ENCODE measurements at places on chromosomes 6 and 20.

DNA sequence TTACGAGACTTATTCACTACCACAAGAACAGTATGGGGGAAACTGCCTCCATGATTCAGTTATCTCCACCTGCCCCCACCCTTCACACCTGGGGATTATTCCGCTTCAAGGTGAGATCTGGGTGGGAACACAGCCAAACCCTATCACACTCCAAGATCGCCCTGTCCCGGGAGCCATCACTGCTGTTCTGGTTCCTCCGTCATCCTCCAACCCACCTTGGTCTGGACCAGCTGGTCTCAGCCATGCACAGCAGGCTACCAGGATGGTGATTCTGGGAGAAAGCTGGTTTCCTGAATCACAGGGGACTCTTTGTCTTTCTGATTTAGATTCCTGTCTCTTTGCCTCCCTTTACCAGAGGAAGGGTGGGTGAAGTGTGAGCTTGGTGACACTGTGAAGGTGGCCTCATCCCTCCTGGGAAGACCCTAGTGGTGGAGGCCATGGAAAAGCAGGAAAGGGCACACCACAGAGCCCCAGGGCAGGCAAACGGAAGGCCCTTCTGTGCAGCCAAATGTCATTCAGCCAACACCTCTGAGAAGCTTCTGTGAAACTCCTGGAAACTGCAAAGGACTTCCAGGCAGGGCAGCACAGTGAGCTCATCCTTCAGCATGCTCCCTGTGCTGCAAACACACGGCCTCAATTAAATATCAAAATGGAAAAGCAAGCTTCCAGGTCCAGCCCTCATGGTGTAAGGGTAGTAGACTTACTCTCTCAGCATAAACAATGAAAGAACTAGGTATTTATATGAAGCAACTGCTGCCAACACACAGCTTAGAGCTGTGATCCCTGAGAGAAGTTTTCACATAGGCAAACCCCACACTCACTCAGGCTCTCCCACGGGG, 169.8 kb downstream of the ANKRD60 start:
- DNase-seq: no peak

GRCh38 chr6:21909321-21909720, 315.8 kb downstream of the SOX4 start:
- DNase-seq: no peak

- DNase-seq: no peak
Measured at GRCh38 chr6:150027806-150028565, 2.7 kb upstream of the RAET1L start.

DNA sequence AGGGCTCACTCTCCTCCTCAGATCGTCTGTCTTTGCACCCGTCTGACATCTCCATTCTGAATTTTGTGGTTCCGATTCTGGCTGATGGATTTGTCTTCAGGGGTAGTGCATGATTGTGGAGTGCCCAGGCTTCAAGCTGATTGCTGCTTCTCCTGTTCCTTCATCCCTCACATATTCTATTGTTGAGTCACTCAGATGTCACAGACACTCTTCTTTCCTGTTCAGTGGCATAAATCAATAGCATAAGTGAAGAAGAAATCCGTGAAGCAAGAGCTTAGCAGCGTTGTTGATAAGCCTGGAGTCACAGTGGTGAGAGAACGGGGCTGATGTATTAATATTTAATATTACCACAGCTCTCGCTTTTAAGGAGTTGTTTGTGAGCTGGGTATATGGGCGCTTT, 152.5 kb downstream of the MTHFD1L start:
- no peak for DNase-seq

GRCh38 chr20:59888050-59888449, 45.4 kb downstream of the SYCP2 start:
- DNase-seq: no peak

DNA sequence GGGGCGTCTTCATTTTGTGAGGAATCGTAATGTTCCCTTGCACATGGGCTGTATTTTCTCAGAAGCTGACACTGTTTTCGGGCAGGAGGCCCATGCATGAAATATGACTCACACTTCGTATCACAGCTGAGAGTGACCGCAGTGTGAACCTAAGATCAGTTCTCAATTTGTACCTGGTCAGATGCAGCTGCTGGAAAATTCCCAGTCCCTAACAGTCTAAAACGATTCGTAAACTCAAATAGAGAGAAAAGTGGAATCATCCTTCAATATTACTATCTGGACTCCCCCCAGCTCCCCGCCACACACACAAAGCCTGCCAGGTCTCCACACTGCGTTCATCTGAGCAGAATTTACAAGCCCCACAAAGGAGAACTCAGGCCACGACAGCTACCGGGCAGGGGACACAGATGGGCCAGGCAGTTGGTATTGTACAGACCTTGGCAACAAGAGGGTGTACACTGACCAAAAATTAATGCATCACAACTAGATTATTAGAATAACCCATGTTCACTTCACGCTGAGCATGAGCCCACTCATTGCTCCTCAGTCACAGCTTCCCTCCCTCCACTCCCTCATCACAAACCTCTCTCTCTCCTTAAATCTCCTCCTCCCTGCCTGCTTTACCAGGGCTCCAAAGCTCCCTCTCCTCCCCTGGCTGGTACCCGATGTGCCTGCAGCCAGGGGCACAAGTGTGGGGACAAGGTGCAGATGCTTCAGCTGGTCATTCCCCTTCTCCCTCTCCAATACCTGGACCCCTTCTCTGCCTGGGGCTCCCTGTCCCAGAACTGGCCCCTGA, 488.4 kb downstream of the PREX1 start:
- no peak for DNase-seq

GRCh38 chr6:139881728-139882211, 507.3 kb upstream of the CITED2 start:
- no peak for DNase-seq

DNA sequence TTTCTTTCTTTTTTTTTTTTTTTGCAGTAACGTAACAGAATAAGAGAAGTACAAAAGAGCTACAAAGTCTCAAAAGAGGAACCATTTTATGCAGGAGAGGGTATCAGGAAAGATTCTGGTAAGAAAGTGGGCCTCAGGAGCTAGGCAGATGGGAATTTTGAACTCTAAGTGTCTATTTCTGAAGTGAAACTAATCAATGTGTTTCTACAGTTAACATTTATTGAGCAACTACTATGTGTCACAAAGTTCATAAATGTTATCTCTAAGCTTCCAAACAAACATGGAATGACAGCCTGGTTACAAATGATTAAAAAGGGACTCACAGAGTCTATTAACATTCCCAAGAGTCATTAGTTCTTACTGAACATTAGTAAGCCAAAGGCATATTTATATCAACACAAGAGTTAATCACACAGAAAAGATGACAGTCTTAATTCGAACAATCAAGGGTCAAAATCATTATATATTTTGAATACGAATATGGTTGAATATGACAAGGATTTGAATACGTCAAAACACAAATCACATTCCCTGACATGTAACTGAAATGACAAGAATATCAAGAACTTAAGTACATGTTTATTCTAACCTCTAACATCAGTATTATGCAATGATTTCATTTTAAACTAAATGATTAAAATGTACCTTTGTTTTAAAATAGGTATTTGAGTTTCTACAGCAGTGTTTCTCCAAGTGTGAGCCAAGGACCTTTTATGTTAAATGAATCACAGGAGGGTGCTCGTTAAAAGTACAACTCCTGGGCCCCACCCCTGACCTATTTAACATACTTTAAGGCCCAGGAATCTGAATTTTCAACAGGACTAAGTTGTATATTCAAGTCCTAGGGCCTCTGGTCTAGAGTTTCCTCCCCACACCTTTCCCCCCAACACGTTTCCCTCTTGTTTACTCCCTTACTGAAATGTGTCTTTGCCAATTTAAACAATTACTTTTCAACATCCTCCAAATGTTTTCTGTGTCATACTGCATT, 89.7 kb downstream of the ATXN1 start:
- no peak for DNase-seq

DNA sequence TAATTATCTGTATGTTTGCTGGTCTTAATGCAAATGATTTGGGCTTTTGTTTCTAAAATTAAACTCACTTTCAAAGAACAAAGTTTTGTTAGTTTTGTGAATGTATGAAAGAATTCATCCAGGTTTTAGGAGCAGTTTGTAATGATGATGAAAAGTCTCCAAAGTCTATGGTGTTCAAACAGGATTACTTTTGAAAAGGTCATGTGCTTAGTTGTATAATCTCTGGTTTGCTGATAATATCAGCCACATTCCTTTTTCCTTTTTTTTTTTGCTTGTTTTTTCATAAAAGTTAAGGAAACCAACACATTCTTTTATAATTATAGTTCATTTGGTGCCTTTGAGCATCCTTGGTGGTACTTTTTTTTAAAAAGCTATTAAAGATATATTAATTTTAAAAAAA, 88.9 kb downstream of the RTN4IP1 start:
- no peak for DNase-seq

GRCh38 chr6:107845777-107846176, 21.7 kb upstream of the SCML4 start:
- DNase-seq: no peak

DNA sequence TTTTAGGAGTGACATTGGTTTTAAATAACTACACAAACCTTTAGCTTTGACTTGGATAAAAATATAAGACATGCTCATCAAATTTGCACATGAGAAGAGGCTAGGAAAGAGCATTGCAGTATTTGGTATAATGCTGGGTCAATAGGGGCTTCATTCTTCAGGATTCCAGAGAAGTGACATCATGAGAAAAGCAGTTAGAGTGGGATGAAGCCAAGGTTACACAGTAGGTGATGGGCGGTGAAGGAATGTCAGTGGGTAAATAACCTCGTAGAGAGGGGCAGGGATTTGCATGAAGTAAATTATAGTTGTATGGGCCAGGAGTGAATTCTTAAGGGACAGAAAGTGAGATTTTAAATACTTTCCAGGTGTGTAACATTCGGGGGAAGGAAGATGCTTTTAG, 216.2 kb downstream of the RFPL4B start:
- no peak for DNase-seq

DNA sequence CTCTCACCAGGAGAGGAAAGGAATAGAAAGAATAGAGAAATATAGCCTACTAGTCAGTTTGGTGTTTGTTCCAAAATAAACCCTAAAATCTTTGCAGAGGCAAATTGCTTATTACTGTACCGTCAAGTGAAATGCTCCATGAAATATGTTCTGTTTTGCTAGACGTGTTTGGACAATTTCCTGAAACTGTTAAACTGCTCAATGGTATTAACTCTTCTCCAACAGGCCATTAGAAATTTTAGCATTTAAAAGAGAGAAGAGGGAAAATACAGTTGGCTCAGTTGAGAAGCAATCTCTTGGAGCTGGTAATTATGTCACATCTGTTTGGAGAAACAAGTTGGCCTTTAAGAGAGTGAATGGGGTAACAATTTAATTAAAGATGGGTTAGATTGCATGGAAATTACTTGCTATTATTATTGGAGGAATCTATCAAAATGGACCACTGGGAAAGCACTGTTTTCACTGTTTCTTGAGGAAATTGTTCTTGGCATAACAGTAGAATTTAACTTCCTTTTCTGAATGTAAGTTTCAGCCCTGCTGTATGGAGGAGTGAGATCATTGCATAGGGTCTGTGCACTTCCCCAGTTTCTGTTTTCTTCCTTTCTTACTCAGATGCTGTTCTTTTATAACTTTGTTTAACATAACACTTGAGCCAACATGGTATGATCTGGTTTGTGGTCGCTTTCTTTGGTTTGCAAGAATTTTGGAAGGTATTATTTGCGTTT, 373.6 kb downstream of the PLCB1 start:
- DNase-seq: no peak

DNA sequence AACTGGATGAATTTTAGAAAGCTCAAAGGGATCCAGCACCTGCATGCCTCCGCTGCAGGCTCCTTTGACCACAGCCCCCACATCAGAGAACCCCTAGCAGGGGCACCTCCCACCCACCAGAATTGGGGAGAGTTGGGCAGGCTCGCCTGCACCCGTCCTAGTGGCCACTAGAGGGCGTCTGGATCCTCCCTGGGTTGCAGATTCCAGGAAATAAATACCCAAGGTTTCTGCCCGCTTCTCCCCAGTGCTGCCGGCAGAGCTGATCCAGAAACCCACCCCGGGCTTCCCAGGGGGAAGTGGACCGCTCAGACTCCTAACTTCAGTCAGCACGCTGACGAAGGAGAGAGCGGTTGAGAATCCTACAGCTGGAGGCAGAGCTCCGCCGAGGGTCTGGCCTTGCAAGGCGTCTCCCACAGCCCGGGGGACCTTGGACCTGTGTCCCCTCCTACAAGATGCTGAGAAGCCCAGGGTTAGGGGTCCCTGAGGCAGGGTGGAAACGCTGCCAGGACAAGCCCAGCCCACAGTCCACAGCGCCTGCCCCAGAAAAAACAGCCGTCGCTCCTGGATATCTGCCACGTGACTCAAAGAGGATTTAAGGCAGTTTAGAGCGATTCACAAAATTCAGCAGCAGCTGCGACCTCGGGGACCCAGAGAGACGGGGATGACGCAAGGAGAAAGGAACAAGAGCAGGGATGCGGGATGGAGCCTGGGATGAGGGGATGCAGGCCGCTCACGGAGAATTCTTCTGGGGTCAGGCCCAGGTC, 32.6 kb upstream of the PHACTR3 start:
- peak; percentile 4 for DNase-seq

GRCh38 chr6:69958978-69959377, 92.6 kb downstream of the COL19A1 start:
- no peak for DNase-seq

DNA sequence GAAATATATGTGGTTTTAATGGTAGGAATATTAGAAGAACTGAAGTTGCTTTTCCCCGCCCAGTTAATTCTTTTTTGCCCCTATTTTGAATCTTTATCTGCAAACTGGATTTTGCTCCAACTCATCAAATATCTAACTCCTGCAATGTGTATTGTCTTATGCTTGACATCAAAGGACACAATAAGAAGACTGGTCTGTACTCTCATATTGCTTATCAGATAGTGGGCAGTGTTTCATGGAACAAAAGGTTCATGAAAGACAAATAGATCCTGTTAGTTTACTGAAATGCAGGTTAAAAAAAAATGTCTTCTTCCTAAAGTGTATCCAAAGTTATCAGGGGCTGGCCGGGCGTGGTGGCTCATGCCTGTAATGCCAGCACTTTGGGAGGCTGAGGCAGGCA, 27.7 kb upstream of the GTF3C6 start:
- no peak for DNase-seq

GRCh38 chr20:58017231-58017969, 211.1 kb downstream of the ANKRD60 start:
- no peak for DNase-seq

DNA sequence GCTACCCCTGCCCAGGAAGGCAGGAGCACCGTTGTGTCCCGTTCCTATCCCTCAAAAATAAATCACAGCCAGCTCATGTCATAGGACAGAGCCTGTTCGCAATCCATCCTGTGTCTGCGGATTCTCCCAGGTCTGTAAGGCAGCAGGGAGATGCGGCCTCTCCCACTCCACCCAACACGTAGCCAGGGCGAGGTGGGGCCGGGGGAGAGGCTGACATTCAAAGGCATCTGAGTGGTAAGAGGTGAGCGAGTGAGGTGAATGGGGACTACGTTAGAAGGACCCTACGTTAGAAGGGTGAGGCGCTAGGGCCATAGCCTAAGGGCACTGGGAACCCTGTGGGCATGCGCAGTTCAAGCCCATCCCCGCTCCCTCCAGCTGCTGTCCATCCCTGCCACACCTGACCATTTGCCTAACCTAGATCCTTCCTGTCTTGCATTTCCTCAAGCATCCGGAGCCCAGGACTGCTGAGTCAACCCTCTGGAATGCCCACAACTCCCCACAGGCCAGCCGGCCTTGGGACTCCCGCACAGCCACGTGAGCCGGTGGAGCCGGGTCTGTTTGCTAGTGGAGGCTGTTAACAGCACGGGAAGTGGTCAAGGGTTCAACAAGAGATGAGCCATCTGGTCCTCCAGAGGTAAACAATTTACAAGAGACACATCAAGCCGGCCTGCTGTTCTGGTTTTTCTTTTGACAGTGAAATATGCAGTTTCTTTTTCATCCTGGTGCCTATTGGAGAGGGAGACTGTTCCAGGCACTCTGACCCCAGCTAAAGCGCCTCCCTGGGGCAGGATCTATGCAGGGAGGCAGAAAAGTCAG, 45.9 kb downstream of the RIPOR3 start:
- no peak for DNase-seq

GRCh38 chr6:10099529-10100140, 315.2 kb downstream of the TFAP2A start:
- DNase-seq: no peak

All from NCI-H2107 (cell line).